Fibroblast of skin of left biceps (primary cell): ENCODE measurements at places on chromosomes 2 and 18.

DNA sequence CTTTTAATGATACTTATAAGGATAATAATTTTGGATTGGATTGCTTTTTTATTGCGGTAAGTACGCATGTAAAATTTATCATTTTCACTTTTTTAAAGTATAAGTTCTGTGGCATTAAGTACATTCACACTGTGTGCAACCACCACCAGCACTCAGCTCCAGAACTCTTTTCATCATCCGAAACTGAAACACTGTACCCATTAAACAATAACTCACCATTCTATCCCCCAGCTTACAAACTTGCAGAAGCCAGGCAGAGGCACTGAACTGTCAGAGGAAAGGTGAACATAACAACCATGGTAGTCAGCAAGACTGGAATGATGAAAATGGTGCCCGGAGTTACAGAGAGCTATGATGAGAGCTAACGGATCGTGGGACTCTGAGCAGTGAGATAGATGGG is 465.9 kb downstream of the ADCYAP1 start:
- no peak for DNase-seq

DNA sequence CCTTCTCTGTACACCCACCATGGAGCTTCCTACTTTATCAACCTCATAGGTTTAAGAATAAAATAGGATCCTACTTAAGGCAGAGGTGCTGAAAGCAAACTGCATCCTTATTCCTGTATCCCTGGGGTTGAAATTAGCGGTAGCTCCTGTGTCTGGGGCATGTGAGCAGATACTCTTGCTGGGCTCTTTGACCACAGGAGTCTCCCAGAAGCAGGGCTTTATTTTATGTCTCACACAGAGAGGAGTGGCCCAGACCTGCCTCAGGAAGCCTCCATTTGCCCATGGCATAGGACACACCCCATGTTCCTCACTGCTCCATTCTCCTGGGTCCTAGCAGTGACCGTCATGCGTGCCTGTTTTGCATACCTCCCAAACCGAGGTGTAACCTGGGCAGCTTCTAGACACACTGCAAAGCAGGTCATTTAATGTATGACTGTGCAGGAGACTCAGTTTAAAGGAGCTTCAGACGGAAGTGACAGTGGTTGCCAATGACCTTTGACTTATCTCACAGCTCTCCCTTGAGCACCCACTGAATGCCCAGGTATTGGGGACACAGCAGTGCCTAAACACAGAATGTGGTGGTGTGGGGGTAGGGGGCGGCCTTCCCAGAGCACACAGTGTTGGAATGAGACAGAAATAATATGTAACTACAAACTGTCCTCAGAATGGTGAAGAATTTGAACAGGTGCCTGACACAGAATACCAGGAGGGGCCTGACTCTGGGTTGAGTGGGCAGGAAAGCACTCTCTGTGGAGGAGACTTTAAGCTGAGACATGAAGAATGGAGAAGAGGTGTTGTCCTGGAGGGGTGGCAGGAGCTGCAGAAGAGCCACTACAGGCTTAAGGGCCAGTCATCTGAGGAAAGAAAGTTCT is 3.7 kb downstream of the TMEM37 start:
- no peak for DNase-seq

DNA sequence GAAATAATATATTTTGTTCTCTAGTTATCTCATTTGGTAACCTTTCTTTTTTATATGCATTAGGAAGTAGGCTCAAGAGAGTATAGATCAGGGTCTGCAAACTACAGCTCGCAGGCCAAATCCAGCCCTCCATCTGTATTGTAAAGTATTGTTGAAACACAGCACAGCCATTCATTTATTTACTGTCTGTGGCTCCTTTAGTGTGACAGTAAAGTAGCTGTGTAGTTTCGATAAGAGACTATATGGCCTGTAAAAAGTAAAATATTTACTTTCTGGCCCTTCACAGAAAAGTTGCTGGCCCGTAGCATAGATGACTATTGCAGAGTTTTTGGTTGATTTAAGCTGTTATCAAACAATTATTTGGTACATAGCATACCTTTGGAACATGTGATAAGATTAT is 67.6 kb downstream of the MIB1 start:
- no peak for DNase-seq

DNA sequence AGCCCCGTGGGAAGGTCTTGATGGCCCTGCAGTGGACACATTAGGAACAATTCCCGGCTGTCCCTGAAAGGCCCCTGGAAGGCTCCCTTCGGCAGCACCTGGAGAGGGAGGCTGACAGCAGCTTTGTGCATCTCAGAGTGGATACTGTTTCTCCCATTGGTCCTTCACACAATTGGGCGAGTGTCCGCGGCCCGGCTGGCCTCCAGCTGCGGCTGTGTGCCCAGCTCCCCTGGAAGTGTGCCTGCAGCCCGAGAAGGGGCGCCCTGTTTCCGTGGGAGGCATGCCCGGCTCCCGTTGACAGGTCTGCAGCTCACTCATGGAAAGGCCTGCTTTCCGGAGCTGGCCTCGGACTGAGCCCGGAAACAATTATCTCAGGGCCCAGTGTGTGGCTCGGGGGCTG is 103.7 kb downstream of the LPIN1 start:
- DNase-seq, result no peak

DNA sequence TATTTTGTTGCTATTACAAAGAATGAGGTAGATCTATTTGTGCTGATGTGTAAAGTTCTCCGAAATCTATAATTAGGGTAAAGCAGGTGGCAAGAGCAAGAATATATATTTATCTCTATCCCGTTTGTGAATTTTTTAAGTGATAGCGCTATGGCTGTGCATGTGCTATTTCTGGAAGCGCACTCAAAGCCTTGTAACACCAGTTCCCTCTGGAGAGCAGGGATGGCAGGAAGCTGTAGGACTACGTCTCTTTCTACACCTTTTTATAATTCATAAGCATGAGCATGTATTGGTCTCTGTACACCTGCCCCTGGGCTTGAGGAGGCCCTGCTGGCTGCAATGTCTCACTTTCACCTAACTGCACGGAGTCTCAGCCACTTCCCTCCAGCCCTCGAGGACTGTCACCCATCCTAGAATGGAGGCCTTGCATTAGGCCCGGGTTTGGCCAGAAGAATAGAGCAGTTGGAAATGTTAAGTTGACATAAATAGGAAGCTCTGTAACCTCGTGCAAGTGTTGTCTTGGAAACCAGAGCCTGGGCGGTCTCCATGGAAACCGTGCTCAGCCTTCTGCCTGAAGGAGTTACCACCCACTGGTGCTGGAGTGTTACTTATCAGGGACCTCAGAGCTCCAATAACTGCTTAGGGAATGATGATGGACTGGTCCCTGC is 20.9 kb downstream of the ITM2C start:
- no peak for DNase-seq
